Caudate nucleus (tissue), 63 donors: ENCODE measurements at places on chromosomes 13 and 19.

- DNase-seq: no peak
Observed at GRCh38 chr13:99353836-99354235, 46.6 kb upstream of the GPR183 start.

GRCh38 chr13:80437231-80437630 lies 96.3 kb upstream of the SPRY2 start:
- DNase-seq: no peak

- DNase-seq: no peak
Observed at GRCh38 chr13:30972888-30973377, 40.5 kb downstream of the TEX26 start.

- DNase-seq: no peak
Observed at GRCh38 chr13:46495651-46496050, 57.3 kb upstream of the LRCH1 start.

DNA sequence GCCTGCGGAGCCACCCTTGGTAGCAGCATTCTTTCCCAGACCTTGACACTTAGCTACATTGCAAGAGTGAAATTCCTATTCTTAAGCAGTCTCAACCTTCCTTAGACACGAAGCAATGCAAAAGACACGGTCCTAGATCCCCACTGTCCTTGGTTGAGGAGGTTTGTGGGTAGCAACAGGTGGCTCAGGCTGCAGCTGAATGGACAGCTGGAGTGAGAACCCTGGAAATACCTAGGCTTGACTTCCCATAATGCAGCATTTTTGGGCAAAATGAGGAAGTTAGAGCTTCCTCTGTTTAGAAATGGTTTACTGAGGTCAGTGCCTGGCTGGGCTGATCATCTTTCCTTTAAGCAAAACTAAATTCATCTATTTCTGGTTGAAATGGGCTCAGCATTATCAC lies 296.6 kb downstream of the RFC3 start:
- no peak for DNase-seq

GRCh38 chr13:19590423-19590822 lies 29.1 kb upstream of the TPTE2 start:
- DNase-seq: no peak

DNA sequence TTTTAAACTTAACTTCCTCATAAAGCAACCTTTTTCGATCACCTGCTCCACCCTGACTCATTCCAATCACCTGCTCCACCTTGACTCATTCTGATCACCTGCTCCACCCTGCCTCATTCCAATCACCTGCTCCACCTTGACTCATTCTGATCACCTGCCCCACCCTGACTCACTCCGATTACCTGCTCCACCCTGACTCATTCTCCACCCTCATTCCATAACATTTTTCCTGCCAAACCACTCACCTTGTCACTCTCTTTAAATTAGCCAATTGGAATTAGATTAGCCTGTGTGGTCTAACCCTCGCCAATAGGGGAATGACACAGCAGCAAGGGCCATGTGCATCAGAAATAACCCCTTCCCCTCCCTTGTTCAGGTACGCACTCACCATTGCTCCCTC lies 31.9 kb upstream of the ZNF83 start:
- no peak for DNase-seq

- no peak for DNase-seq
Observed at GRCh38 chr19:10006335-10006708, 4.0 kb downstream of the COL5A3 start.

DNA sequence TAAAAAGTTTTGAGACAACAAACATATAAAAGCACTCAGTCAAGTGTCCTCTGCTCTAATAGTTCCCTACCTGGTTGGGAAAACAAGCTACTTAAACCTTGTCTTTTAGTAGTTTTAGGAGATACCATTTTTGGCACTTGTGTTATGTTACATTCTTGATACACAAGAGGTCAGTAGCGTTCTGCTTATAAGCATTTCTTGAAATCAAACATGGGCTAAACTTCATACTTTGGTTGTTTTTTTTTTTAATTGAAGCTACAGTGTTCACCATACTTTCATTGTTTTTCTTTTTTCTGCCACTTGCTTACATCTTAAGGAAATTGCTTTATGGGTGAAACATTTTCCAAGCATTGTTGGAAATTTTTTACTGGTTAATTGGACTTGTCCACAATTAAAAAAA lies 12.9 kb downstream of the NHLRC3 start:
- DNase-seq: no peak

DNA sequence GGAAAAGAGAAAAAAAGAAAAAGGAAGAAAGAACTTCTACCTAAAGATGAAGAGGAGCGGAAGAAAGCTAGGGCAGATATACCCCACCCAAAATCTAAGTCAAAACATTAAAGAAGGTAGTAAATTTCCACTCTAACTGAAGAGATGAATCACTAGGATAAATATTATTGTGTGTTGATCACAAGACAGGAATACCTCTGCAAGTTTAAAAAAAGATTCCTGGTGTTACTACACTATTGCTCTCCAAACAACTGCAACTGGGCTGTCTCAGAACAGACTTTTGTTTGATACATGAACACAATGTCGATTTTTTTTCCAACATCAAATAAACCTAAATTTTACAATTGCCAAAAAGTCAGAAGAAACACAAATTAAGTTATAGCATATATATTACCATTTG lies 6.8 kb downstream of the HSPH1 start:
- no peak for DNase-seq

DNA sequence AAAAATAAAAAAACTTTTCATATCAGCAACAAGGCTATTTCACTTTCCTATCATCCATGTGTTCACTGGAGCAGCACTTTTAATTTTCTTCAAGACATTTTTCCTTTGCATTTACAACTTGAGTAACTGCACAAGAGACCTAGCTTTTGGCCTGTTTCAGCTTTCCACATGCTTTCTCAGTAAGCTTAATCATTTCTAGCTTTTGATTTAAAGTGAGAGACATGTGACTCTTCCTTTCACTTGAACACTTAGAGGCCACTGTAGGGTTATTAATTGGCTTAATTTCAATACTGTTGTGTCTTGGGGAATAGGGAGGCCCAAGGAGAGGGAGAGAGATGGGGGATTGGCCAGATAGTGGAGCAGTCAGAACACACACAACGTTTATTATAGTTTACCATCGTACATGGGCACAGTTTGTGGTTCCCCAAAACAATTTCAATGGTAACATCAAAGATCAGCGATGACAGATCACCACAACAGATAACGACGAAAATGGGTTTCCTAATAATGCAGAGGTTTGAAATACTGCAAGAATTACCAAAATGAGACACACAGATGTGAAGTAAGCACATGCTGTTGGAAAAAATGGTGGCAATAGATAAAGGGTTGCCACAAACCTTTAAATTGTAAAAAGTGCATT lies 117.6 kb downstream of the GGACT start:
- no peak for DNase-seq

GRCh38 chr19:483332-484072 lies 12.8 kb upstream of the MADCAM1 start:
- no peak for DNase-seq

GRCh38 chr19:38676023-38676877 lies 28.8 kb downstream of the ACTN4 start:
- no peak for DNase-seq

GRCh38 chr13:96090240-96091101 lies 564 bp downstream of the HS6ST3 start:
- DNase-seq: no peak

GRCh38 chr13:45511310-45512097 lies 46.8 kb downstream of the COG3 start:
- DNase-seq: no peak

DNA sequence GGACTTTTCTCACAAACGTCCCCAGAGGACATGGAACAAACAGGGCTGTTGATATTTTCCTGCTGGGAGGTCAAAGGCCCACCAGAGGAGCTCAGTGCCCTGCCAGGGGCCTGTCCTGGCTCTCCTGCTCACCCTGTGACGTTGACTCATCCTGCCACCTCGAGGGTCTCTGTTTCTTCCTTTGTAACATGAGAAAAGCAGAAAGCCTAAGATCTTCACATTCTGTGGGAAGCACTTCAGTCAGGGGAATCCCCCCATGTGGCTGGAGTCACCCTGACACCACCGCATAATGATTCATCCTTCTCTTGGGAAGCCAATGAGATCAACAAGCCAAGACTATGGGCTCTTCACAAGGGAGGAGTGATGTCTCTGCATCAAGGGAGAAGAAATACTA lies 147.9 kb downstream of the KATNAL1 start:
- DNase-seq: no peak

DNA sequence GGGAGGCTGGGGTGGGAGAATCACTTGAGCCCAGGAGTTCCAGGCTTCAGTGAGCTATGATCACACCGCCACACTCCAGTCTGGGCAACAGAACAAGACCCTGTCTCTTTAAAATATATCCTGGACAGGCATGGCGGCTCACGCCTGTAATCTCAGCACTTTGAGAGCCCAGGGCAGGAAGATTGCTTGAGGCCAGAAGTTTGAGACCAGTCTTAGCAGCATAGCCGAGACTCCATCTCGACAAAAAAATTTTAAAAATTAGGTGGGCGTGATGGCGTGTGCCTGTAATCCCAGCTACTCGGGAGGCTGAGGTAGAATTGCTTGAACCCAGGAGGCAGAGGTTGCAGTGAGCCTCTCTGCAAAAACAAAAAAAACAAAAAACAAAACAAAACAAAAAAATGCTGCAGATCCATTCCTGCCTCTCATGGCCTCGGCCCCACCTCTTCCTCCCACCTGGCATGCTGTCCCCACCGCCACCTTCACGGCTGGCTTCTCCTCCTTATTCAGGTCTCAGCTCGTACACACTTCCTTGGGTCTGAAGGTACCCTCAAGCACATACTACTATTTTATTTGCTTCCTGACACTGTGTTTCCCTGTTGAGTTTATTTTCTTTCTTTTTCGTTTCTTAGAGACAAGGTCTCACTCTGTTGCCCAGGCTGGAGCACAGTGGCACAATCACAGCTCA lies 5.3 kb downstream of the RFX1 start:
- no peak for DNase-seq

- no peak for DNase-seq
Observed at GRCh38 chr19:36489920-36490415, 607 bp upstream of the ZNF566 start.

DNA sequence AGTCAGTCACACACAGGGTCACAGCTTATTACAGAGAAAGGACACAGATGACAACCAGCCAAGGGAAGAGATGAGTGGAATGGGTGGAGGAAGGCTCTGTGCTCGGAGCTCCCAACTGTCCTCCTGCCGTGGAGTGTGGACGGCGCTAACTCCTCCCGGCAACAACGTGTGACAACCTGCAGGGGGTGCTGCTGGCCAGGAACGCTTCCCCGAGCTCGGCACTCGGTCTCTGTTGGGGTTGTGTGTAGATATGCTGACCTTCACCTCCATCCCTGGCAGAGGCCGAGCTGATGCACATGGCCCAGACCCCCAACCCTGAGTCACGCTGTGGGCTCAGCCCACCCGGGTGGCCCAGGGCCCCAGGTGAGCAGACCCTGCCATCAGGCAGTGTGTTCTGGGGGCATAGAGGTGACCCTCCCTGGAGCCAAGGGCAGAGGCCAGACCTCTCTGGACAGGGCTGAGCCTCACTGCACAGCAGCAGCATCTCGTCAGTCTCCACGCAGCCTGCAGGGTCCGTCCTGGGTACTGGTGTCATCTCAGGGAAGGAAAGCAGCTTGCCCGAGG lies 14.1 kb downstream of the ZNF444 start:
- DNase-seq: no peak

DNA sequence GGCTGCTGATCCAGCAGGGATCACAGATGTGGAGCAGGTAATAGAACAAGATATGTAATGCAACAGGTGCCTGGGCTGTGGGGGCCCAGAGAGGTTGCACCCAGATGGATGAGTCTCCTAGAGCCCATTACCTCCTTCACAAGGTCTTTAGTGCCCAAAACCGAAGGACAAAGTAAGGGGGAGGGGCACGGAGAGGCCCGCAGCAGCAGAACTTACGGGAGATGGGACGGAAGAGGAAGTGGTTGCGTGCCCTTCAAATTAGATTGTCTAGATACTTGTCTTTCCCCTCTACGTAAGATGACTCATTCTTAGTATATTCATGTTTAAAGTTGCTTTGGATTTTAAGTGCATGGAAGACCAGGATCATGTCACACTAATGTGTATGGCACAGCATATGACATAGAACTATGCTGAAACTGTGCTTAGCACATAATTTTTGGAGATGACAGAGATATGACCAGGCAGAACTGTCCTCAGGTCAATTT lies 5.7 kb upstream of the MRPS31 start:
- no peak for DNase-seq

- DNase-seq: no peak
Observed at GRCh38 chr19:10683064-10683426, 18.2 kb upstream of the QTRT1 start.

DNA sequence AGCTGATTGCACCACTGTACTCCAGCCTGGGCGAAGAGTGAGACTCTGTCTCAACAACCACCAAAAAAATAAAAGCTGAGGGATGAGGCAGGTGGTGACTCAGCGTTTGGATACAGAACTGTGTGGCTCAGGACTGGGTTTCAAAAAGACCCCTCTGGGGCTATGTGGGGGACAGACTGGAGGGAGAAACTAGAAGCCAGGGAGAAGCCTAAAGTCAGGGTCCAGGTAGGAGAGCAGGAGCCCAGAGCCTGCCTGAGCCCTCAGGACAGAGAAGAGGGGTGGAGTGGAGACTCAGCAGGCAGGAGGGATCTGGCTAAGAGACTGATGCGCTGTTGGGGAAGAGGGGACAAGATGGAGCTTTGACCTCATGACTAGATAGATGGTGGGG lies 1.8 kb upstream of the CD37 start:
- DNase-seq: no peak

DNA sequence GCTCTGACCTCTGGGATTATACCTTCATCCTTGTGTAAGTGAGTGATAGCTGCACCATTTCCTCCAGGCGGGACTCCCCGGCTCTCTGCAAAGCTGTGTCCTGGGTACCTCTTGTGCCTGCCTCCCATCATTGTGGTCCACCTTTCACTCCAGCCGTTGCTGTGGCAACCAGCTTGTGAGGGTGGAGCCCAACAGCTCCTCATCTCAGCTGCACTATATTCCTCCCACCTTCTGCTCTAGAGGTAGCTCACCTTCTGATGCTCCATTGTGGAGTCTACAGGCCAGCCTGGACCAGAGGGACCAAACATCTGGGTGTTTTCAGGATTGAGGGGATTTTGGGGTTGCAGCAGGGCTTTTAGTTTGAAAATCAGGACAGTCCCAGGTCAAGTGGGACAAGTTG lies 708.2 kb downstream of the UQCRFS1 start:
- no peak for DNase-seq

DNA sequence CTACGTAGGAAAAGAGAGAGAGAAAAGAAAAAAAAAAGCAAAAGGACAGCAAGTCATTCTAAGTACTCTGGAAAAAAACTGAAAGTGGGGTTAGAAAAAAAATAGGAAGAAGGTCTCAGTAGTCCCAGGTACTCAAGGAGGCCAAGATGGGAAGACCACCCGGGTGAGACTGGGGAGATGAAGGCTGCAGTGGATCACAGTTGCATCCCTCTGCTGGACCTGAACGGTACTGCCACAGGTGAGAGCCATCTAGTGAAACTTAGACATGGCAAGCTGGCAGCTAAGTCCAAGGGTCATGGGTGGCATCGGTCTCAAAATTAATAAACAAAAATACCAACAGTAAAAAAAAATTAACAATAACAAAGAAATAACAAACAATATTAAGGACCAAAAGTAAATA lies 41.0 kb upstream of the ZNF91 start:
- DNase-seq: no peak

- DNase-seq: no peak
Observed at GRCh38 chr13:33863188-33863789, 45.3 kb downstream of the RFC3 start.
